Activated T-helper 2 cell treated with anti-CD3 and anti-CD28 coated beads, Interferon-gamma antibody, Interleukin-2, Interleukin-4, amounts not matched to agents 10 μg/mL and 5 μg/mL and 100 μg/mL, durations not matched to agents 14 hours and 24 hours and 36 hours (primary cell): ENCODE measurements at places on chromosomes 4 and X. TPM values are rescaled to one million over a fixed set of nuclear protein-coding genes. Genes with fewer than 3 reads are reported as not detected.

GRCh38 chr4:123812066-123812390, 415.4 kb downstream of the SPRY1 start:
- DNase-seq: no peak

GRCh38 chrX:9308426-9308825, 156.4 kb upstream of the TBL1X start:
- no peak for DNase-seq

DNA sequence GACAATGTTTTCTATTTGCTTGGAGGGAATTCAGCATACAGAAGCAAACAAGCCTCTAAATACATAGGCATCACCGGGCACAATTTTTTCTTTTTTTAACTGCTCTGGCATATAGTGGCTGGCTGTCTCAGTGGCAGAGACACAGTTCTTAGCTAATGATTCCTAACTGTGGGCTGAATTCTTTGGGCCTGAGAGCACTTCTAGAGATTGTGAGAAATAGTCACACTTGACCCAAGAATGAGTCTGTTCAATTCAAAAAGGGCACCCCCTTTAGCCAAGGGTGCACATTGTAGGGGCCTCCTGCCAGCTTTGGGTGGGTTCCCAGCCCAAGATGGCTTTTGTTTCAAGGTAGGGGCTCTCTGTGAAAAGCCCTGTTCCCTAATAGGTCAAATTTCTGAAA, 345.7 kb downstream of the ARHGAP10 start:
- DNase-seq: no peak

DNA sequence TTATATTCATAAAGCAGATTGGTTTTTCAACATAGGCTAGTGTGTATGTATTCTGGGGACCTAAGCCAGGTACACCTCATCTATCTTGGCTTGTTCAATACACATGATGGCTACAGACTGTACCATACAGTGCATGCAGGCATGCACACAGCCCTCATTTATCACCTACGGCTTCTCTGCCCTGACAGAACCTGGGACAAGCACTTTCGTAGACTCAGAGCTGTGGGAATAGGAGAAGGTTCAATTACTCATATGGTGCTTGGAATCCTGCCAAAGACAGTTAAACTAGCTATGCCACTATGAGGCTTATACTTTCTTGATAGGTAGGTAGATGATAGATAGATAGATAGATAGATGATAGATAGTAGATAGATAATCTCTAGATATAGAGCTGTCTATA, 457.2 kb downstream of the GALNTL6 start:
- no peak for DNase-seq

DNA sequence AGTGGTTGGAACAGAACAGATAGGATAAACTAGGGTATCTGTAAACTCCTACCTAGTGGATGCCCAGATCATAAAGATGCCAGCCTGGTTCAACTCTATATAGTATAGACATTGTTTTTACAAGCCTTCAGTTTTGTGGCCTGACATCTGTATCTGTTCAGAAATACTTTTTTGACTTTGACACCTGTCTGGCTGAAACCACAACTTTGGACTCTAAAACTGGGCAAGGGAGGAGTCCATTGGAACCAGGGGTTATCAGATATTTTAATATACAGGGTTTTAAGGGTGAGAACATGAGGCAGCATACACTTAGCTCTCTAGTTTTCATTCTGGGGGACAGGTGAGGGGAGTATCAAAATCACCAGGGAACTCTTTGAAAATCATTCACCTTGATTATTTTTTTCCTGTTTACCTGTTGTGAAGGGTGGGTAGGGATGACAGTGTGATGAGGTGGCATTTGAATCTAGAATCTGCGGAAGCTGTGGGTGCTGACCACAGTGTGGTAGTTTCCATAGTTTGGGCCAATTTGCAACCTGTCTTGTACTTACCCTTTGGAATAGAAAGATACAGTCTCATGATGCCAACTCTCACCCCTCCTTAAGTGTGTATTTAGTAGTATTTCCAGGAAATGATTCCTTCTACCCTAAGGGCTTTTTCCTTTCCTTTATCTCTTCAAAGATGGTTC, 20.6 kb downstream of the GAB1 start:
- no peak for DNase-seq

DNA sequence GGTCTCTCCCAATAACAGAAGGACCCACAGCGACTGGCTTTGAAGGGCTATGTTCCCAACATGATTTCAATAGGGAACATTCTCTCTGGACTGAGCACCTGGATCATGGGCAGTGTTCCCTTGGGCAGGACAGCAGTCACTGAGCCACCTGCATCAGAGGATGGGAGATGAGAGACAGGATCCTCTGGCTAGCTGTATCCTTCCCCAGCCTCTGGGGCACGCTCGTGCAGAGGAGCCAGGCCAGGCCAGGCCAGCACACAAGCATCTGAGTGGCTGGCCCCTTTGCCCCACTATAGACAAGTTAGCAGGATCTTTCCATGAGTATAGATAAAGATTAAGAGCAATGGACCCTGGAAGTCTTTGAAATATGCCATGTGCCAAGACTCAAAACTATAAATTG, 66.3 kb downstream of the NEUROG2 start:
- no peak for DNase-seq

- DNase-seq: no peak
Observed at GRCh38 chrX:110397339-110397738, 38.7 kb downstream of the RTL9 start.

DNA sequence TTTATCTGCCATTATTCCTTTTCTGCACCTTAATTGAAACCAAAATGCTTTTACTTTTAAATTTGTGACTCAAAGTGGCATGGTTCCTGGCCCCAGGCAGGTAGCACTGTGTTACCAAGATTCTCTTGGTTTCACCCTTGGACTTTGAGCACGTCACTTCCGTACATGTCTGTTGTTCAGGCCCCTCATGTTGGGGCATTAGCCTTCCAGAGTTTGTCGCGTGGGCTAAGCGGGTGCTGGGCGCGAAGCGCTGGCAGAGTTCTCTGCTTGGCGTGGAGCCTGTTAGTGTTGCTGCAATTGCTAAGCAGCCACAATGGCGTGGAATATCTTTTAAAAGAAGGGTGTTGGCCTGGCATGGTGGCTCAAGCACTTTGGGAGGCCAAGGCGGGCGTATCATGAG, 14.0 kb upstream of the TADA2B start:
- DNase-seq: no peak

- no peak for DNase-seq
Observed at GRCh38 chr4:32569861-32570260, 1849.7 kb downstream of the PCDH7 start.

GRCh38 chrX:45710081-45710801, 509.6 kb upstream of the DIPK2B start:
- DNase-seq: peak; percentile 12

- peak; percentile 66 for DNase-seq
Observed at GRCh38 chrX:39869846-39870601, 227.7 kb downstream of the BCOR start.

DNA sequence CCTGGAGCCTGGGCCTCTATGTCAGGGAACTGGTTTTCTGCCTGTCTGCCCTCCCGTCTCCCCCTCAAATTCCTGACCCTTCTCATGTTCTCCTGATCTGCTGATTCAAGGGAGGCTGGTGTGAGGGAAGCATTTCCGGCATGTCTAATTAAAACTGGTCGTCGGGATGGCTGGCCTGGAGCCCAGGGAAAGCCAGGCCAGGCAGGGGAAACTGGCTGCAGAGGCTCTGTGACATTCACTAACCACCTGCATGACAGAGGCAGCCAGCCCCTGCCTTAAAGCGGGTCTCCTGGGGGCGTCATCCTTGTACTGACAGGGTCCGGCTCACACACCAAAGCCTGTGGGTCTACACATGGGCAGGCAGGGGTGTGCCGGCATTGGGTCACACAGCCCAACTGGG, 35.2 kb downstream of the ABLIM2 start:
- no peak for DNase-seq

- no peak for DNase-seq
Observed at GRCh38 chr4:74123065-74123728, 24.2 kb upstream of the CXCL2 start.

- no peak for DNase-seq
Observed at GRCh38 chrX:43679778-43680177, 23.7 kb downstream of the MAOA start.

GRCh38 chrX:739611-740010, 109.0 kb downstream of the SHOX start:
- DNase-seq: no peak

GRCh38 chrX:24956828-24957227, 58.9 kb downstream of the ARX start:
- no peak for DNase-seq

GRCh38 chr4:548976-549375, 27.1 kb downstream of the TMEM271 start:
- no peak for DNase-seq

The SLC35A2 gene
- total RNA-seq: 18.3 and 21.9 TPM in 2 replicates

The PTTG2 gene
- total RNA-seq: not detected in 2 replicates

The HMGN5 gene
- 1.3 and 2.8 TPM in 2 replicates for total RNA-seq

The MAGEC2 gene
- total RNA-seq: not detected in 2 replicates
